ENCODE measurements at places on chromosomes 16 and 17. TPM values are rescaled to one million over a fixed set of nuclear protein-coding genes. Genes with fewer than 3 reads are reported as not detected.

GRCh38 chr16:78706637-78707036 lies 607.2 kb downstream of the WWOX start:
- no peaks in the 10 kb centered on the region for H3K27me3 ChIP-seq
- H3K4me1 ChIP-seq: no peaks in the 10 kb centered on the region
- no peaks in the 10 kb centered on the region for H3K36me3 ChIP-seq
- H3K27ac ChIP-seq: no peak overlapping the region
- DNase-seq: no peak
- H3K4me3 ChIP-seq: no peak overlapping the region

DNA sequence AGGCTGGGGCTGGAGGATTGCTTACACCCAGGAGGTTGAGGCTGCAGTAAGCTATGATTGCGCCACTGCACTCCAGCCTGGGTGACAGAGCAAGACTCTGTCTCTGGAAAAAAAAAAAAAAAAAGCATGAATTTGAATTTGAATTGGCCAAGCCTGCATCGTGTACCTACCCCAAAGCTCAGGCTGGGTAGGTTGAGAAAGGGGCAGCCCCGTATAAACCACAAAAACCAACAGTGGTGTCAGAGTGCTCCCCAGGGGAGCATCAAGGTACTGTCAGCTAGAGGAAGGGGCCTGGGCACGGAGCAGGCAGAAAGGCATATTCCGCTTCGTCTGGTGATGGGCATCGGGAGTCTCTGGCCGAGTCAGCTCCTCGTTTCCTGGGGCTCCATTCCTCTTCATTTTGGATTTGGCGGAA lies 40.9 kb downstream of the RAP1GAP2 start:
- no peak overlapping the region for H3K27ac ChIP-seq
- no peaks in the 10 kb centered on the region for H3K36me3 ChIP-seq
- H3K4me3 ChIP-seq: no peak overlapping the region
- peaks cover 17% of the 10 kb centered on the region for H3K27me3 ChIP-seq
- no peaks in the 10 kb centered on the region for H3K4me1 ChIP-seq

DNA sequence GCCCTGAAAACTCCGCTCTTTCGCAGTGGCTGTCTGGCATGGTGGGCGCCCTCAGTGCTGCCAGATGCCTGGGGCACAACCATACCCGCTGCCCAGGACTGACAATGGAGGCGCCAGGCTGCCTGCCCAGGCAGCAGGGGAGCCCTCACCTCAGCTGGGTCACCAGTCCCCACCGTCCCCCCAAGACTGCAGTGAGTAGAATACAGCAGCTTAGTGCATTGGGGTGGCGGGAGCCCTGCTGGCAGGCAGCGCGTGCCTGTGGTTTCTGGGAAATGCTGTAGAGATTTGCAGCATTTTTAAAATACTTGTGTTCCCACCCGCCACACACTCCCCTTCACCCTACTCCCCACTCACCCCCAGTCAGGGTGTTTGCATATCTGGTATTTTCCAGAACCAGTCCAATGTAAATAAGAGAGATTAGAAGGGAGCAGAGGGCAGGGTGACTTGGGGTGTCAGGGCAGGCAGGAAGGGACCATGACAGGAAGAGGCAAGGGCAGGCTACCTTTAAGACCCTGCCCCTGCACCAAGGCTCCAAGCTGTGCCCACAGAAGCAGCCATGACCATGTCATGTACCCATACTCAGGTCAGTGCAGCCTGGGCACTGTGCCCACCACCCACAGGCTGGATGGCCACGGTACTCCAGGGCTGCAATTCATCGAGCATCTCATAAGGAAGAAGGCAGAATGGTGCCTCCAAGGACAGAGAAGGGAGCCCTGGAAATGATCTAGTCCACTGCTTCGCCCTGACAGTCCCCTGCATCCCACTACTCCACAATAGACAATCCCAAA lies 21.5 kb downstream of the MYO18A start:
- H3K36me3 ChIP-seq: no peaks in the 10 kb centered on the region
- no peaks in the 10 kb centered on the region for H3K27me3 ChIP-seq
- peak overlapping the region; percentile 71 for H3K27ac ChIP-seq
- H3K4me3 ChIP-seq: no peak overlapping the region

- DNase-seq: no peak
- peaks cover 20% of the 10 kb centered on the region for H3K4me1 ChIP-seq
- no peak overlapping the region for H3K4me3 ChIP-seq
- H3K27ac ChIP-seq: no peak overlapping the region
- H3K36me3 ChIP-seq: peaks cover 5% of the 10 kb centered on the region
These were observed 2.3 kb downstream of the ORAI3 start for GRCh38 chr16:30951193-30951592.

DNA sequence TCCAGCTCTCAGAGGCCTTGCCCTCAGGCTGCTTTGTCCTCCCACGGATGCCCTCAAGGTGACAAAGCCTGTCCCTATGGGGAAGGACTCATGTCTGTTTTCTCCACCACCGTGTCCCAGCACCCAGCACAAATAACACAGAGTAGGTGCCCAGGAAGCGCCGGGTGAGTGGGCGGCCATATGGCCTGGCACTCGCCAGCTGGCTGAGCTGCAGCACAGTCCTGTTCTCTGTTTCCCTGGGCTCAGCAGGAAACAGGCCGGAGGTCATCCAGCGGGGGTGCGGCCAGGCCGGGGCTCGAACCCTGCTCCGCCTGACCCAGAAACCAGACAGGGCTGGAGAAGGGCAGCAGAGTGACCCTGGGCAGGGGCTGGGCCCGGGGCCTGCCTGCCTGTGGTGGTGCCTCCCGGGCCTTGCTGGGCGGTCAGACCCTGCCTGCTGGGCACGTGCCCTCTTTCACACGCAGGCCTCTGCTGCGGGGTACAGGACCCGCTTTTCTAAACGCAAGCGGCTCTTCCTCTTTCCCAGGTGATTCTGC lies 139.0 kb upstream of the CIBAR2 start:
- H3K27ac ChIP-seq: peak overlapping the region; percentile 70
- no peaks in the 10 kb centered on the region for H3K36me3 ChIP-seq
- DNase-seq: no peak
- H3K27me3 ChIP-seq: peaks cover 9% of the 10 kb centered on the region

GRCh38 chr16:23343643-23344612 lies 41.8 kb downstream of the SCNN1B start:
- no peak overlapping the region for H3K4me3 ChIP-seq
- no peak overlapping the region for H3K27ac ChIP-seq
- peaks cover 14% of the 10 kb centered on the region for H3K27me3 ChIP-seq
- no peak for DNase-seq
- H3K4me1 ChIP-seq: no peaks in the 10 kb centered on the region

- peak overlapping the region; percentile 18 for H3K4me3 ChIP-seq
- H3K4me1 ChIP-seq: peaks cover 9% of the 10 kb centered on the region
- peak overlapping the region; percentile 60 for H3K27ac ChIP-seq
- no peaks in the 10 kb centered on the region for H3K36me3 ChIP-seq
- H3K27me3 ChIP-seq: peaks cover 2% of the 10 kb centered on the region
These were observed 18.2 kb downstream of the SCN4A start for GRCh38 chr17:63954402-63955063.

- H3K4me3 ChIP-seq: no peak overlapping the region
- H3K27ac ChIP-seq: no peak overlapping the region
- H3K4me1 ChIP-seq: peaks cover 5% of the 10 kb centered on the region
- no peaks in the 10 kb centered on the region for H3K36me3 ChIP-seq
- peaks cover 4% of the 10 kb centered on the region for H3K27me3 ChIP-seq
- no peak for DNase-seq
These were observed 358.8 kb downstream of the C16orf95 start for GRCh38 chr16:86958423-86958822.

DNA sequence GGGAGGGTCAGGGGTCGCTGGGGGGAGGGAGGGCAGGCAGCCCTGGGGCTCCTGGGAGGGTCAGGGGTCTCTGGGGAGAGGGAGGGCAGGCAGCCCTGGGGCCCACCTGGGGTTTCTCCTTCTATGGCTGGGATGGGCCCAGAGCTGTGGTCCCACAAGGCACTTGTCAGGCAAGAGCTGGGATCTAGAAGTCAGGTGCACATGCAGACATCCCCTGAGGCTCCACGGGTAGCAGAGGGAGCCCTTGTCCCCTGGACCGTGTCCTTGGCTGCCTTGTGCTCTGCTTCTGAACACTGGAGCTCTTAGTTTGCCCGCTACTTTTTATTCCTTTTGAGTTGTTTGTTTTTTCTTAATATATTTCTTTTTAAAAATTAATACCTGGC lies 1.8 kb downstream of the TUBB3 start:
- DNase-seq: no peak
- peaks cover 21% of the 10 kb centered on the region for H3K4me1 ChIP-seq
- peaks cover 49% of the 10 kb centered on the region for H3K27me3 ChIP-seq

DNA sequence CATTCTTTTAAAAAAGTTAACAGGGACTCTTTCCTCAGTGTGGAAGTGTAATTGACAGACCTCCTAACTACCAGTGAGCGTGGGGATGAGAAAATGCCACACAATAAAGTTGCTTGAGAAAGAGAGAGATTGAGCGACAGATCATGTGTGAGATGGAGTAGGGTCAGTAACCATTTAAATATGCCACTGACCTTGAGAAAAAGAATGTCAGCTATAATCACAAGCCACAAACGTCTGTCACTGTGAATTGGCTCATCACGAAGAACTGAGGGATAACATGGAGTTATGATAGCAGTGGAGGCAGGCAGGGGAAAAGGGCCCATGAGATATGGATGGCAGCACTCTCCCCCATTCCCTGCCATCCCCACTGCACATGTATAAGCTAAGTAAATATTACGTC lies 253.9 kb downstream of the SLC39A11 start:
- DNase-seq: no peak
- H3K4me1 ChIP-seq: no peaks in the 10 kb centered on the region
- peaks cover 17% of the 10 kb centered on the region for H3K36me3 ChIP-seq
- no peak overlapping the region for H3K27ac ChIP-seq

DNA sequence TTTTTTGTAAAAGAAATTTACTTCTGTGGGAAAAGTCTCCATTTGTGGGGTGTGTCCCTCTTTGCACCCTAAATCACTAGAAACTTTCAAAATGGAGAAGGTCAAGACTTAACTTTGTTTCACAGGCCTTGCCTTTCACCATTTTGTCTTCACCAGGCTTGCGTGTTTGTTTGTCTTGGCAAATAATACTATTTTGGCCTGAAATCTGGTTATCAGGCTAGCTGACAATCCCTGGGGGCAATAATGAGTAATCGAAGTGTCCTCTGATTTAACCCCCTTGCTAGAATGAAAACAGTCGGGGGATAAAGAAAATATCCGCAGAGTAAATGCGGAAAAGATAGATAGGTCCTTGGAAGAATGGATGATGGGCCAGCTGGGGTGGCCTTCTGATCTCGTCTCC lies 34.5 kb downstream of the SLC39A11 start:
- H3K4me1 ChIP-seq: peaks cover 1% of the 10 kb centered on the region
- H3K27ac ChIP-seq: no peak overlapping the region
- DNase-seq: no peak
- no peaks in the 10 kb centered on the region for H3K27me3 ChIP-seq

GRCh38 chr16:57892041-57892440 lies 78.9 kb downstream of the CNGB1 start:
- peaks cover 6% of the 10 kb centered on the region for H3K4me1 ChIP-seq
- no peak overlapping the region for H3K4me3 ChIP-seq
- no peak for DNase-seq
- H3K36me3 ChIP-seq: no peaks in the 10 kb centered on the region
- no peak overlapping the region for H3K27ac ChIP-seq
- peaks cover 26% of the 10 kb centered on the region for H3K27me3 ChIP-seq

DNA sequence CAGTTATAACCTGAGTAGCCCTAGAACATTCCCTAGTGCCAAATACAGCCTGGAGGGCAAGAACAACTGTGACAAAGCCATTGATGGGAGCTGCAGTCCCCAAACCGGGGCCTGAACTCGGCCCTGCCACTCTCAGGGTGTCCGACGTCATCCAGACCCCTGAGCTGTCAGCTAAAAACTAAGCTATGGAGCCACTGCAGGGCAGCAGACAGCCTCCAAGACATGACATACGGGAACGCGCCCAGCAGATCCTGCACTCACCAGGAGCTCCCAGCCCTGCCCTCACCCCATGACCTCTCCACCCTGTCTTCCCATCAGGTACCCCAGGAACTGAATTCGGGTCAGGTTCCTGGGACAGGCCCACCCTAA lies 28.4 kb downstream of the KDM8 start:
- H3K27ac ChIP-seq: peak overlapping the region; percentile 100
- DNase-seq: no peak
- H3K27me3 ChIP-seq: no peaks in the 10 kb centered on the region
- peak overlapping the region; percentile 75 for H3K4me3 ChIP-seq
- peaks cover 17% of the 10 kb centered on the region for H3K36me3 ChIP-seq

DNA sequence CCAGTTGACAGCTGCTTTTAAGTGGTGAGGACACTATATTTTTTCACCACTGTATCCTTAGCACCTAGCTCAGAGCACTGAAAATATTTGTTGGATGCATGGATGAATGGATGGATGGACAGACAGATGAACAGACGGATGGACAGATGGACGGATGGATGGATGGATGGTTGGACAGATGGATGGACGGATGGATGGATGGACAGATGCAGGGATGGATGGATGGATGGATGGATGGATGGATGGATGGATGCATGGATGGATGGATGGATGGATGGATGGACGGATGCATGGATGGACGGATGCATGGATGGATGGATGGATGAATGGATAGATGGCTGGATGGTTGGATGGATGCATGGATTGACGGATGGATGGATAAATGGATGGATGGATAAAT lies 12.4 kb upstream of the SLC5A11 start:
- H3K36me3 ChIP-seq: no peaks in the 10 kb centered on the region
- H3K27me3 ChIP-seq: peaks cover 2% of the 10 kb centered on the region
- no peak overlapping the region for H3K27ac ChIP-seq
- no peak for DNase-seq
- H3K4me3 ChIP-seq: no peak overlapping the region
- no peaks in the 10 kb centered on the region for H3K4me1 ChIP-seq

GRCh38 chr17:13073018-13073417 lies 55.2 kb upstream of the ELAC2 start:
- no peak overlapping the region for H3K27ac ChIP-seq
- DNase-seq: no peak
- H3K27me3 ChIP-seq: no peaks in the 10 kb centered on the region
- no peak overlapping the region for H3K4me3 ChIP-seq
- H3K4me1 ChIP-seq: no peaks in the 10 kb centered on the region

The CCL8 gene
- total RNA-seq: not detected

The ASGR2 gene
- total RNA-seq: not detected

The DOC2B gene
- total RNA-seq: not detected

The NUFIP2 gene
- total RNA-seq: 64.7 TPM

The MFAP4 gene
- not detected for total RNA-seq

The SCNN1B gene
- not detected for total RNA-seq
